ENCODE measurements at places on chromosomes 1 and 21.

DNA sequence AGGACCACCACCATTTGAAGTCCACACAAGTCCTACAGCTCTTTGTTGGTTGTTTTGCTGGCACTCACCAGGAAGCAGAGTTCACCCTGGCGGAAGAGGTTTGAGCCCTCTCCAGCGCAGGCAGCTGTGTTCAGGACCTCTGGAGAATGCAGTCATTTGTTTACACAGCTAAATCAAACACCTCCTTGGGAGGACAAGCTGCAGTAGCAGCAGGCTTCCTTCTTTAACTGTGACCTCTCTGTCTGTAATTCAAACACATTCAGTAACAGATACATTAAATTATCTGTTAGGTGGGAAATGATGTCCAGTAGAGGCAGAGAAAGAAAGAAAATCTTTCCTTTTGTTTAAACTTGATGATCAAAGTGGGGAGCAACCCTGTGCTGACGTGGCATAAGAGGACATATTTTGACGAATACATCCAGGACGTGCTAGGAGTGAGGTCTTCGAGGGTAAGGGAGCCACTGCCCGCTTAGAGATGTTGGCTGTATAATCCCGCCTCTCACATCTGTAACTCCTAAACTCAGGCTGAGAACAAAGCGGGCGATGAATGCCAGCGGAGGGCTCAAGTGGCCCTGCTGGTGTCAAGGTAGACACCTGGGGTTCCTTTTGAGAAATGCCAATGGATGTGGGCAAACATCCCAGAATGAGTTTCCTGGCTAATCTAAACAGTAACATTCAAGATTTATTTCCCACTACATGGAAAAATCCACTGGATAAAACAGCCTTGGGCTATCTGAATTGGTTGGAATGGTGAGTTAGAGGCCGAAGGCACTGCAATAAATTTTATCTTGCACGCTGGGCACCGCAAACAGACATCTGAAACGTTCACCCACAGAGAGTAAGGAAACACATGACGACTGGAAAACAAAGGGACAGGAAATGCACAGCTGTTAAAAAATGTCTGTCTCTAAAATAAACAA is 51.7 kb downstream of the ABCA4 start:
- no peak for ATAC-seq

DNA sequence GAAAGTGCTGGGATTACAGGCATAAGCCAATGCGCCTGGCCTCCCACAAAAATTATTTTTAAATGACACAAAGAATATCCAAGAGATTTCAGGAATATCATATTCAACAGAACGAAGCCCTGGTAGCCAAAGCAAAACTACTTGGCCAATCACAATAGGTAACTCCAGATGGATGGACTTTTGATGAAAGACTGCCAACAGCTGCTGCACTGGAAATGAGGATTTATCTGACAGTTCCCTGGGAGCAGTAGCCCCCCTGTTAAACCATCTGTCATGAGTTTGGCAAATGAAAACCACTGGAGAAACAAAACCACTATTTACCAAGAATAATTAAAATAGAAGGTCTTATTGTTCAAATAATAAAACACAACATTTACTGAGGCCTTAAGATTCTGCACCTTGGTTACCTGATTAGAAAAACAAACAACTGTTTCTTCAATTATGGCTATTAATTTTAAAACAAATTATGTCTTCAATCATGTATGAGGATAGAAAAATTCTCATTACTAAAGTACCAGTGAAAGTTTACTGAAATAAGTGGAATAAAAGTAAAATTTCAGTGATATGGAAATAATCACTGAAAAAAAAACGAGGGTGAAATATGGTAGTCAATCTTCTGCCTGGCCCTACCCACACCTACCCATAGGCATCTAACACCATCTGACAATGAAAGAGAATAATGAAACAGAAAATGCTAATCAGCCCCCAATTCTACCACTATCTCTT is 34.3 kb upstream of the PSMG1 start:
- no peak for ATAC-seq

DNA sequence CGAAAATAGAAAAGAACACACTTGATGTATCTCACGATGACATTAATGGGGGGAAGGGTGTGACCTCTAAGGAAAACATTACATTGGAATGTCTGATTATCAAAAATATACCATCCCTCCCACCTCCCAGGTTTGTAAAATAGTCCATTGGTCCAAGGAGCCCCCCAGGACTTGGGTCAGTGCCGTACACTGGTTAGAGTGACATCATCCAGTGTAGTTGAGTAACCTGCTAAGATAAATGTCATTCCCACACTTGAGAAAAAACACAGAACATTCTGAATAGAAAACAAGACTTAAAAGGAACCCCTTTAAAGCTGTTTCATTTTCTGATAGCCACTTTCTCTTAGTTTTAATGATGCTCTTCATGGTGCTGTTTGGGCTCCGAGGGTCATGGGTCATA is 15.2 kb downstream of the DDX20 start:
- ATAC-seq, result no peak

DNA sequence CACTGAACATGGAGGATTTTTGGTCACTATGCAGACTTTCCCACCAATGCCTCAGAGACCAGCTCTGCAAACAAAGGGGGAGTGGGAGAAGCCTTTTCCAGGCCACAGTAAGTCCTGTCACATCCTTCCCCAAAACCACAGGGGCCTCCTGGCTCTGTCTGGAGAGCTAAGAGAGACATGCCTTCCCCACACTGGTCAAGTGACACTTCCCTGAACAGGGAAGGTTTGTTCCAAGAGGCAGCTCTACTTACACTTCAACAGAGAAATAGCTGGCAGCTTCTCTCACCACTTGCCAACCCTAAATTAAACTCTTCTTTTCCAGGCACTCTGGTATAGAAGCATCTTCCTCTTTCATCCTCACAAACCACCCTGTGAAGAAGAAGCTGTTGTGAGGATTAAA is 39.7 kb downstream of the EDN2 start:
- ATAC-seq, result no peak

DNA sequence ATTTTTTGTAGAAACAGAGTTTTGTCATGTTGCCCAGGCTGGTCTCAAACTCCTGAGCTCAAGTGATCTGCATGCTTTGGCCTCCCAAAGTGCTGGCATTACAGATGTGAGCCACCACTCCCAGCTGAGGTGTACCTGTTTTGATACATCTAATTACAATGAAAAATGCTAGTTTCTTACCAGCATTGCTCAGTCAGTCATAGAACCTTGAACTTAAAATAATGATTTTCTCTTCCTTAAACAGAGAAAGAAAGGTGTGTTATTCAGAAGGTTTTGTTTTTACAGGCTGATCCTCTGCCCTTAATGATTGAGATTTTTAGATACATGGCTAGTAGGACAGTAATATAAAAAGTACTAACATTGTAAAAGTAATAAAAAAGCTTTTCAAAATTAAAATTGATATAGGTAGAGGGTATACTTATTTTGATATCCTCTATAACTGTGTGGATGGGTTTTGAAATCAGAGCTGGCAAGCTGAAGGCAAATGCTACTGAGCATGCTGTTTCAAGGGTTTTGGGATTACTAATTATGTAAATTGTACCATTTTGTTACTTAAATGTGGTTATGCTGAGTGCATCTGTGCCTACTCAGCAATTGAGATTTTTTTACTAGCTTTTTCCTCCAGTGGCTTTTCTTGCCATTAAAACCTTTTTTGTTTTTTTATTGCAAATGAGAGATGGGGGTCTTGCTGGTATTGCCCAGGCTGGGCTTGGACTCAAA is 16.1 kb downstream of the PRRC2C start:
- ATAC-seq, result peak; percentile 92

DNA sequence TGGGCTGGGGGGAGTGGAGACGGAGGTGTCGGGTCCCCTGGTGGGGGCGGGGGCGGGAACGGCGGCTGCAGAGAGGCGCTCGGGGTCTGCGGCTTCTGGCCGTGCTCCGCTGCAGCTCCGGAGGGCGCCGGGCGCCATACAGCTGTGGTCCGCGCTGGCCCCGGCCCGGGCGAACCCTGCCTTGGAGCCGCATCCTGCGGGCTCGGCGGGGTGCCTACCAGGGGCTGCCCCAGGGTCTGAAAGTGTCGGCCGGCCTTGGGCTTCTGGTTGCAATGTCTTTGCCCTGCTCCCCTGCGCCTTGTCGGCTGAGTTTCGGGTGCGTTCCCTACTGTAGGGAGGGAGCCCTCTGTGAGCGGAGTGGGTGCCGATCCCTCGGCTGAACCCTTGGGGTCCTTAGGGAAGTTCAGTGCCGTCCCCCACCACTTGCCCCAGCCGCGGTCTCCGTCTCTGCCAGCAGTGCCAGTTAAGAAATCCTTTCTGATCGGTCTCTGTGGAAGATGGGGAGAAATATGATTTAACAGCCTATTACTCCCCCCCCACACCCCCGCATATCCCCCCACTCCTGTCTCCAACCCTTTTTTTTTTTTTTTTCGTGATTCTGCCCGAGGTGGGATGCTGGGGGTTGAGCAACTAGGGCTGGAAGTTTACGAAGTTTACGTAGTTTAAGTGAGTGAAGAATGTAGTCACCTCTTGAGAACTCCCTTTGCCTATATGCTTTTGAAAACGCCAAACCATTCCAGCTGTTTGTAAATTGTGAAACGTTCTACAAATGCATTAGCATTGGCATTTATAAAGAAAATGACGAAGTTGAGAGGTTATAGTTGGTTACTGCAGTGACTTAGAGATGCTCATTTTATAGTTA is 588 bp downstream of the NEXN start:
- ATAC-seq, result peak; percentile 50

GRCh38 chr21:41779659-41780058 is 12.8 kb upstream of the RIPK4 start:
- ATAC-seq, result no peak

DNA sequence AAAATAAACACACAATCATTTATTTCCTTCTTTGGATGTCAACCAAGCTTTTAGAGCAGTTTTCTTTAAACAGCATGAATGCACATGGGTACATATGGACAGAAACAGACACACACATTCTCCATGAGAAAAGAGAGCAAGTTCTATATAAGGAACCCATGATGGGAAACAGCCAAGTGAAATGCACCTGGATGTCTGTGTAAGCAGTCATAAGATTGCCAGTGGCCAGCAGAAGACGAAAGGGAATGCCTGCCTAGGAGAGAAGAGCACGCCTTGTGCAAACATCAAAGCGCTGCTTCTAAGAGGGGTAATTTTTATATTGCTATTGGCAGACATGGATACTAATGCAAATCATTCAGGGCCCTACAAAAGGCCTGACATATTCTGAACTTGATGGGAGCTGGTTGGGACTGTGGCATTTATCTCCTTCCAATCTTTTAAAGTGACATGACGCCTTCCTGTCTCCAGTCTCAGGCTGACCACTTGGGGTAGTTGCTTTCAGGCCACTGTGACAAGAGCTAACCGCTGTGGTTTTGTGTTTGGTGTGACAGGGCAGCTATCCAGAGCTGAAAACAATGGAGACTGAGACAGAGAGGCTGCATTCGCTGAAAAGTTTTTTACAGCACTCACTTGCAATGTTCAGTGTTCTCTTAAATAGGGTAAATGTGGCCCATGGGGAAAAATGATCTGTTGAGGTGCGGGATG is 75.0 kb upstream of the DPT start:
- no peak for ATAC-seq

GRCh38 chr1:186605762-186606350 is 74.4 kb downstream of the PTGS2 start:
- ATAC-seq, result peak; percentile 37

- ATAC-seq, result no peak
Measured at GRCh38 chr21:41852151-41852928, 26.8 kb downstream of the PRDM15 start.
